ENCODE measurements at places on chromosomes 1 and 21. TPM values are rescaled to one million over a fixed set of nuclear protein-coding genes. Genes with fewer than 3 reads are reported as not detected.

Gene MEF2D
- 20.6 TPM for total RNA-seq

Gene BGLAP
- total RNA-seq = 2.6 TPM

DNA sequence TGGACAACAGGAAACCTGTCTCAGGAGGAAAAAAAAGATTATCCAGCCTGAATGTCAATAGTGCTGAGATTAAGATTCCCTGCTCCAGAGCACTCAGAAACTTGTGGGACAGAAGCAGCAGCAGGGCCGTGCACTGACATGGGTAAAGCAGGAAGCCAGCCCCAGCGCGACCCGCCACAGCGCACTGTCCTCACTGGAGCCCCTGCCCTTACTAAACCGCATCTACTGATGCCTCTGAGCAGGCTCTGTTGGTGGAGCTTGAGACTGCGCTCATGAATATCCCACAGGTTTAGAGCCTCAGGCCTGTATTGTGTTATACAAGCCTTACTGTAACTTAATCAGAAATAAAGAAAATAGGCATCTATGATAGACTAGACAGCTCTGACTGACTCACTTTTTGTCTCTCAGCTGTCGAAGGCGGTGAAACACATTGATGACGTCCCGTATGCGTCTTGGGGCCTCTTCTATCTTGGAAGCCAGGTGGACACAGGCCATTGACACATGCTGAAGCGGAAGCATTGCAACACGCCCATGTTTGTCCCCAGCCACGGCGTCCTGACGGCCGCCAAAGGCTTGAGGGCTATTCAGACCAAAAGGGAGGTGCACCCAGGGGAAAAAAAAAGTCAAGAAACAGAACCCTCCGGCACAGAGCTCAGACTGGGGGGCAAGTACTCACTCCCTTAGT, 1.2 kb downstream of the CCNL2 start:
- DNase-seq = no peak

Gene ADAMTS1
- 16.9 TPM for total RNA-seq

DNA sequence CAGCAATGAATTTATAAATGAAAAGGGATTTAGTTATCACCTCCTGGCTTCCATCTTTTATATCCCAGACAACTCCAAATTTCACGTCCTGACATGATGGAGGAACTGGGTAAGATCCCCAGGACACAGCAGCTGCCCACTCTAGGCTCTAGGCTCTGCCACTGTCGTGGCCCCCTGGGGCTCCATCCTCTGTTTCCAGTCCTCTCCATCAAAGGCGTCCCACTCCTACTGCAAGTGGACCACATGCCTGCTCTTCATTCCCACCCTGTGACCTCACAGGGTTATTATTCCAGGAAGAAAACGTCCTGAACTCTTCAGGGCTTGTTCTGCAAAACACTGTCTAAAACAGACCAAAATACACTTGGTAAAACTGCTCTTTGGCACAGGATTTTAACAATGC, 11.9 kb downstream of the URB1 start:
- no peak for DNase-seq
